Left renal cortex interstitium (tissue), 4 donors: ENCODE measurements at places on chromosomes 6 and 20.

DNA sequence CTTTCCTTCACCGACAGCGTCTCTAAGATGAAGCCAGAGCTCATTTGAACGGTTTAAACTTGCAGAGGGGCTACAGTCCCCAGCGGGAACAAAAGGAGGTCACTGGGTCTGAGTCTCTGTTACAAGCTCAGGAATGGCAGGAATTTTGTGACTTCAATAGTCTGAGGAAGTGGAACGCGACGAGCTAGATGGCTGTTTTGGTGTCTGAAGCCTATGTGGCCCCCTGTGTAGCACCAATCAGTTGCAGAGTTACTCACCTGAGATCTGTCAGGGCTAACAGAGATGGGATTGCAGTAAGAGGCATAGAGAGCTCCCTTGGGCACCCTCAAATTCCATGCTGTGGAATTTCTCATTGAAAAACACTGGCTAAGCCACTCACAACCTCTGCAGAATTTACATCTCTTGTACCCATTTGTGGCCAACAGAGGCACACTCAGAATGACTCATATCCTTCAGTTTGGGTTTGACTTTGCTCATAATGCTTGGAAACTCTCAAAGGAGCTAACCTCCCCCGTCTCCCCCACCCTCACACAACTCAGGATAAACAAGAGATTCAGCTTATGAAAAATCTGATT lies 7.1 kb upstream of the TCP11 start:
- no peak for DNase-seq

GRCh38 chr6:27503436-27504030 lies 30.6 kb upstream of the ZNF184 start:
- DNase-seq: peak; percentile 63

GRCh38 chr20:62878244-62879038 lies 16.8 kb upstream of the TCFL5 start:
- no peak for DNase-seq

DNA sequence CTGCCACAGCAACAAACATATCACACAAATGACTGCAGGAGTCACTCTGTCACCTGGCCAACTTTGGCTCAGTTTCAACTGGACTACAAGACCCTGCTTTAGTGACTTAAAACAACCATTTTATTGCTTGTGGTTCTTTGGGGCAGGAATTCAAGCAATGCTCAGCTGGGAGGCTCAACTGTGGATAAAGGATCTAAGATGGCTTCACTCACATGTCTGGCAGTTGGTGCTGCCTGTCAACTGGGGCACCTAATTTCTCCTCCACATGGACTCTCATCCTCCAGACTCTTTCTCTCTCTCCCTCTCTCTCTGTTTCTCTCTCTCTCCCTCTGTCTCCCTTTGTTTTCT lies 2.8 kb upstream of the EPB41L2 start:
- DNase-seq: no peak

DNA sequence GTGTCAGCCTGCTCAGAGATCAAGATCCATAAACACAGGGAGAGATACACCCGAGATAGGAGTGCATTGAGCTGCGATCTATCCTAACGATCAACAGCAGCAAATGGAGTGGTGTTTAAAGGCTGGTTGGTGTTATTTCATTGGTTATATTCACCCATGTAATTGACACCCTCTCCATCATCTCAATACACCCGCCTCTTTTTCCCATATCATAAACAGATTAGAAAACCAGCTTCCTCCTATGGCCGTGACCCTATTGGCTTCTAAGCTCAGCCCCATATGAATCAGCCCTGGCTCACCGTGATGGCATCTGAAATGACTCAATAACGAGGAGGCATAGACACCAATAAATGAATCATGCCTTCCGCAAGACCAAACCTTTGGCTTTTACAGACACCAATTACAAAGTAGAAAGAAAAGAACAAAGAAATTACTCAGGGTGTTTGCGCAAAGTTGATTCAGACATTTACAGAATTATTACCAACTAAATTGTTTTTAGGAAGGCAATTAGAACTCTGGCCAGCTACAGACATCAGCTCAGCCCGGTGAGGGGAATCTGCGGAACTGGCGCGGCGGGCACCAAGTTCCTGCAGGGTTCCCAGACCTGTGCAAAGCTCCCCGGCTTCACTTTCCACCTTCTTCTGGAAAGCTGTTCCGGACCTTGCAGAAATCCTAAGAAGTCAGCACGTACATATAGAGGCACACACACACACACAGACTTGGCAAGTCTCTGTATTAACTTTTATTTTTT lies 11.5 kb downstream of the PMEPA1 start:
- no peak for DNase-seq

DNA sequence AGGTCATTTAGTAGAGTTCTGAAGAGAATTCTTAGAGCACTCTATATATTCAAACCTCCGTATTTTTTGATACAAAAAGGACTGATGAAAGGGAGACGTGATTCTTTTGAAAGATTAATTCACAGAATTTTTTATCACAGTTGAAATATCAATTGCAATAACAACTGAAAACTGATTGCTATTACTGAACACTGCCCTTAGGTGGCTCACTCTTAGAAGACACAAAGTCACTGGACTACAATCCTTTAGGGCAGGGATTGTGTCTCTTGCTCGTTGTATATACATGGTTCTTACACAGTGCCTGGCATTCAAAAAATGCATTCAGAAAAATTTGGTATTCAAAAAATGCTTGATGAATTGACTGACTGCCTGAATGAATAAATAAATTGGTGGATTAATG lies 17.1 kb upstream of the CALHM6 start:
- DNase-seq: no peak

DNA sequence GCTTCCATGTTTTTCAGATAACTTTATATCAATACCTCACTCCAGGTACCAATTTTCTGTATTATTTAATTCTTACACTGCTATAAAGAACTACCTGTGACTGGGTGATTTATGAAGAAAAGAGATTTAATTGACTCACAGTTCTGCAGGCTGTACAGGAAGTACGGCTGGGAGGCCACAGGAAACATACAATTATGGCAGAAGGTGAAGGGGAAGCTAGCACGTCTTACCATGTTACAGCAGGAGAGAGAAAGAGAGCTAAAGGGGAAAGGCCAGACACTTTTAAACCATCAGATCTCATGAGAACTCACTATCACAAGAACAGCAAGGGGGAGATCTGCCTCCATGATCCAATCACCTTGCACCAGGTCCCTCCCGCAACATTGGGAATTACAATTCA lies 119.1 kb upstream of the BMP5 start:
- DNase-seq: no peak

- no peak for DNase-seq
These were observed 75.2 kb upstream of the IYD start for GRCh38 chr6:150293423-150294173.

GRCh38 chr6:166958926-166959861 lies 2.8 kb upstream of the RNASET2 start:
- no peak for DNase-seq
